ENCODE measurements at places on chromosomes 1 and 21.

DNA sequence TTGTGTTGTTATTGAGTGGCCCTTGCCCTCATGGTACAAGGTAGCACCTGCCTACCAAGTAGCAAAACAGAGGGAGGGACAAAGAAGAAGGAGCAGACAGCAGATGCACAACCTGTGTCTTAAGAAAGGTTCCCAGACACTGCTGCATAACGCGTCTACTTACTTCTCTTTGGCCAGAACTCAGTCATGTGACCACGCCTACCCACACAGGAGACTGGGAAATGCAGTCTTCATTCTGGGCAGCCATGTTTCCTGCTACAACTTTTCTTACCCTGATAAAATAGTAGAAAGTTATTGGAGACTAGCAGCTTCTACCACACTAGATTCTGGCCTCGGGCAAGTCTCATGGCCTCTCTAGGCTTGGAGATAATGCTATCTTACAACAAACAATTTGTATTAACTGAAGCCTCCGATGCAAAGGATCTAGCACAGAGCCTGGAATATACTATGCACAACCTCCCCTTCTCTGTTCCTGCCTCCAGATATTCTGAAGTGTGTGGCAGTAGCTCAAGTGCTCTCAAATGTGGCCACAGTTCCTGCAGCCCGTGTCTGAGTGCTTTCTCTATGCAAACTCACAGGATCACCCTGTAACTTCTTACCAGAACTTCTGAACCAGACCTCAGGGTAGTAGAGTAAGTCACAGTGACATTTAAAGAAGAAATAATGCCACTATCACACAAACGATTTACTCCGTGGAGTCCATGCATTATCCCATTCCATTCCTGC is 34.1 kb upstream of the BTG2 start:
- peak; percentile 84 for DNase-seq

- no peak for DNase-seq
These were observed 74.4 kb upstream of the HSD17B7 start for GRCh38 chr1:162716123-162716522.

DNA sequence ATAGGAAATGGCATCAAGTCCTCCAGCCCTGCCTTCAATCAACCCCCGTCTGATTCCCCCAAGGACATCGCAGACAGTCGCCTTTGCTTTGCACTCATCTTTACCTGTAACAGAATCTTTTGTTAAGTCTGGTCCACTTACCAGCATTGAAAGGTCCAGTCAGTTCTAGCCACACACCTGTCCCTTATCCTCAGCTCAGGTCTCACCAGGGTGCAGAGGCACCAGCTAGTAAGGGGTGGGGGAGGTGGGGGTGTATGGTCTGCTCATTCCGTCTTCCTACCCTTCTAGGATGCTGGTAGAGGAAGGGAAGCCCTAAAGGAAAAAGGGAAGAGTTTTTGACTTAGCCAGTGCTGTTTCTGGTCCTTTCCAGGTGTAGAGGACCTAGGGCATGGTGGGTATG is 427.7 kb downstream of the MATN1 start:
- no peak for DNase-seq

DNA sequence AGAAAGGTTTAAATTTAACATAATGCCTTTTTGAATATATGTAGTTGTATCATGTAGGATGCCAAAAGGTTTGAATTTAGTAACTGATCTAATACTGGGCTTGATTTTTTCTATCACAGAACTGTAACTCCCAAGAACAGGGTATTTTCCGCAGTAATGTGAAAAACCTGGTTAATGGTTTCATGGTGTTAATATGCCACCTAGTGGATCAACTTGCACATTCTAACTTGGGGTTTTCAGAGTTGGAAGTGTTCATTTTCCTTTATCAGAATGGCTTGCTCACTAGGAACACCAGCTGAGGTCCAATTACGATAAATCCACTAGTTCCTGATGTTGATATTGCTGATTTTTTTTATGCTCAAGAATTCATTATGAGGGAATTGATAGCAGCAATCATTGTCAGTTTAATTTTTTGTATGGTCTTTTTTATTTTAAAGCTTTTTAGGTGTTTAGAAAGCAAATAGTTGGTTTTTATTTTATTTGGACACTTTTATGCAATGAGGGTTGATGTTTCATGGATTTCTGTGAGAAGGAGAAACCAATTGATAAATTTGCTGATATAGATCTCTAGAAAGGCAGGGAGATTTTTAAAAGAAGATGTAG is 157.2 kb downstream of the PLA2G4A start:
- no peak for DNase-seq

DNA sequence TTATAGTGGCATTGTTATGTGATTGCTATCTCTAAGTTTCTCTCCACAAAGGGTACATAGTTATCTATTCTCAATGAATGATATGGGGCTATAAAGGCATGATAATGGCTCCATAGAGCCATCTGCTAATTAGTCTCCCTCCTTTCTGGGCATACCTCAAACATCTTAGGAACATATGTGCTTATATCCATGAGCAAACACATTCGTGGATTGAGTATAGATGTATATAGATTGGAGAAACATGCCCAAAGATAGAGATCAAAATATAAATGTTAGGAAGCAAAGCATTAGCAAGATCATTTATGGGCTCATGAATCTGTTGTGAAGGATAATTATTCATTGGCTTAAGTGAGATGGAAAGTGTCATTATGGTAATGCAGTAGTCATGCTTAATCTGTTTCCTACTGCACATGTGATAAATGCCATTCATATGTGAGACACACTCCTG is 155.8 kb upstream of the UBE2U start:
- no peak for DNase-seq

GRCh38 chr1:230012741-230013140 is 54.3 kb upstream of the GALNT2 start:
- no peak for DNase-seq

GRCh38 chr1:183178545-183178944 is 7.5 kb upstream of the LAMC2 start:
- DNase-seq = no peak

GRCh38 chr1:214700437-214700836 is 97.4 kb downstream of the CENPF start:
- DNase-seq = no peak

GRCh38 chr1:79497193-79497773 is 490.8 kb upstream of the ADGRL4 start:
- DNase-seq = no peak

- no peak for DNase-seq
These were observed 1.4 kb downstream of the SFPQ start for GRCh38 chr1:35191429-35192055.

All from CD8-positive, alpha-beta T cell (primary cell).